Pancreas (tissue), 10 donors: ENCODE measurements at places on chromosomes 5 and 9. TPM values are rescaled to one million over a fixed set of nuclear protein-coding genes. Genes with fewer than 3 reads are reported as not detected.

PCSK1 gene
- 4.8 TPM for total RNA-seq

ZNF462 gene
- total RNA-seq, result 5.8 TPM

PPP3R2 gene
- total RNA-seq, result not detected

SPDL1 gene
- total RNA-seq, result 4.3 TPM

EQTN gene
- total RNA-seq, result not detected

KIF12 gene
- total RNA-seq, result 51.2 TPM

CRB2 gene
- not detected for total RNA-seq

PKD2L2 gene
- not detected for total RNA-seq

KIAA0825 gene
- total RNA-seq, result 3.1 TPM

CDKN2B-AS1 gene
- not detected for total RNA-seq

PHYHD1 gene
- total RNA-seq, result 46.1 TPM

SWI5 gene
- total RNA-seq, result 6.8 TPM

NR5A1 gene
- not detected for total RNA-seq

GKAP1 gene
- total RNA-seq, result 3.7 TPM
